ENCODE measurements at places on chromosomes 12 and 14.

GRCh38 chr12:92261071-92261470 lies 115.4 kb upstream of the BTG1 start:
- no peak for DNase-seq

DNA sequence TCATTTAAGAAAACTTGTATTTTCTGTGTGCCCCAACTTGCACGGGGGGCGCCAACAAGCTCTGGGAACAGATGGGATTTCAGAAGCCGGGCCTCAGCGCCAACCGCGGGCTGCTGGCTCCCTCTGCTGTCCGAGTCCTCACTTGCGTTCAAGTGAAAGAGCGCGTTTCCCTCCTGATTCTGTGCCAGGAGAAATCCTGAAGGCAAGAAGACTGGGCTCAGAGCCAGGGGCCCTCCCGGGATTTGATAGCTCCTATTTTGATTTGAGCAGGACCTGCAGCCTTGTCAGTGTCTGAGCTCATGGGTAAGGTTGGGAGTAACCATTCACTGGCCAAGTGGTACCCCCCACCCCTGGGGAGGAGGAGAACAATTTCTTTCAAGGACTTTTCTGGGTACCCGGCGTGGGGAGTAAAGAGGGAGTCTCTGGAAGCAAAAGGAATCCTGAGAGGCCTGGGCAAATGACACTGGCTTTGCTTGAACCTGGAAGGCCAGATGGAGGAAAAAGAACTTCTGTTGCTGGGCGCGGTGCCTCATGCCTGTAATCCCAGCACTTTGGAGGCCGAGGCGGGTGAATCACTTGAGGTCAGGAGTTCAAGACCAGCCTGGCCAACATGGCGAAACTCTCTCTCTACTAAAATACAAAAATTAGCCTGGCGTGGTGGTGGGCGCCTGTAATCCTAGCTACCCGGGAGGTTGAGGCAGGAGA lies 179.0 kb upstream of the RGS6 start:
- peak; percentile 89 for DNase-seq

GRCh38 chr12:122449317-122449716 lies 26.8 kb upstream of the CLIP1 start:
- no peak for DNase-seq

DNA sequence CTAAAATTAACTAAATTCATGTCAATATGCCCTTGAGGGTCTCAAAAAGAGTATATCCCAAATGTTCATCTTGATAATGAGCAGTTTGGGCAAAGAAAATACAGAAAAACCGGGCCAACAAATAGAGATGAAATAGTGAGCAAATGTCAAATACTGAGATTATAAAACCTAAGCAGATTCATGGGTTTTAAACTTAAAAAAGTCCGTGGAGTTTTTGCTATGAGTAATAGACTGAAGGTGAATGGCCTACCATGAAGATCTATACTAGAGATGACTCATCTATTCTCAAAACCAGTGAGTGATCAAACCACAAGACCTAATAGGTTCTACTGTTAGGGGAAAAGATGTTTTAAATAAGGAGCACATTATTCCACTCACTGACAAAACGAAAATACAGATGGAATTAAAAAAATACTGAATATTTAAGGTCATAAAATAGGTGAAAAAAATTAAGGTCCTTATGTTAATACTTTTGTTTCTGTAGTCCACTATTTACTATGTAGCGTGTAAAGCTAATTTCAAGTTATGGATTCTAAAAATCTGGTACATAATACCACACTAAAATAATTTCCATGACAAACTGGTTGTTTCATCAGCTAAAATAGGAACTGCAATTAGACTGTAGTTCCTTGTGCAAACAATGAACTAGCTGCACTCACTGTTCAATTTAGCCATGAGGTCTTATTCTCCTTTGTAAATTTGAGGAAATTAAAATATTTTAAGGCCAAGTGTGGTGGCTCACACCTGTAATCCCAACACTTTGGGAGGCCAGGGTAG lies 5.0 kb downstream of the HNRNPC start:
- no peak for DNase-seq
